Midbrain (tissue), 1 donor: ENCODE measurements at places on chromosomes 4 and X.

GRCh38 chr4:53786632-53787031 is 195.3 kb upstream of the LNX1 start:
- no peak for DNase-seq

GRCh38 chr4:33116871-33117270 is 2396.7 kb downstream of the PCDH7 start:
- DNase-seq: no peak

GRCh38 chrX:104696667-104697066 is 130.7 kb downstream of the IL1RAPL2 start:
- DNase-seq: no peak

DNA sequence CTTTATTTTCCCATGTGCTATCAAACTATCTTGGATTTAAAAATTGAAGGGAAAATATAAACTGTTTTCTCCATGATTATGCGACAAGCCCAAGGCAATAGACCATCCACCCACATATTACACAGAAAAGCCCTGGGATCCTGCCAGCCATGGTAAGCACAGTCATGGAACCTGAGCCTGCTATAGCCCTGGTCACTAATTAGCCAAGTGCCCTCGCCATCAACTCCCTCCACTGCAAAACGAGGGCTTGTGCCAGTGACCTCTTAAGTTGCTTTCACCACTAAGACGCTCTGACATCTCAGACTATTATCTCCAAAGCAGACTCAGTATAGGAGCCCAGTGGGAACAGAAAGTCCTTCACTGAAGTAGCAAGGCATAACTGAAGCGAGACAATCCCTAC is 69.2 kb downstream of the NLGN4X start:
- DNase-seq: no peak

GRCh38 chr4:68147079-68147478 is 17.4 kb upstream of the TMPRSS11F start:
- no peak for DNase-seq

DNA sequence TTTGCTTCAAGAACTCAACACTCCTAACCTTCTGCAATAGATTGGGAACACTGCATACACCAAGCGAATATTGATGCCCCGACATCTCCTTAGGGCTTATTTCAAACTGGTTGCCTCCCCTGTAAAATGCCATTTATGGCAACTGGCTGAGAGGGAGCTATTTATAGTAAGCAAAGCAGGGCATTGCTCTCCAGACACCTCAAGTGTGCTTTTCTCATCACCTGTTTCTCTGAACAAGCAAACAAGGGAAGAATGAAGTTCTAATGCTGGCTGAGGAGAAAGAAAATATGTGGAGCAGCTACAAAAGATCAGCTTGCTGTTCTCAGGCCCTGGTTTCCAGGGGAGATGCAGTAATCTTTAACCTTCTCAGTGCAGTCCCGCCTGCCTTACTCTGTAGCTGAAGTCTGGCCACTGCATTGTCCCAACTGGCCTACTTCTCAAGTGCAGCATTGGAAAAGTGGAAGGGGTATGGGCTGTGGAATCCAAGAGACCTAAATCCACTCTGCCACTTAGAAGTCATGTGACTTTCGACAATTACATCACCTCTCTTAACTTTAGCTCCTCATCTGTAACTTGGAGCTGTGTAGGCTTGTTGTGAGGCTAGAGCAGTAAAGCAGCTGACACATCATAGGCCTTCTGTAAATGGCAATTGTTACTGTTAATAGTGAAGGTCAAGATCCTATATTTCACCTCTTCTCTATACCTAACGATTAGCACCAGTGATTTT is 47.9 kb upstream of the FGF13 start:
- no peak for DNase-seq

GRCh38 chrX:124216396-124217115 is 115.9 kb upstream of the TEX13D start:
- DNase-seq: no peak

DNA sequence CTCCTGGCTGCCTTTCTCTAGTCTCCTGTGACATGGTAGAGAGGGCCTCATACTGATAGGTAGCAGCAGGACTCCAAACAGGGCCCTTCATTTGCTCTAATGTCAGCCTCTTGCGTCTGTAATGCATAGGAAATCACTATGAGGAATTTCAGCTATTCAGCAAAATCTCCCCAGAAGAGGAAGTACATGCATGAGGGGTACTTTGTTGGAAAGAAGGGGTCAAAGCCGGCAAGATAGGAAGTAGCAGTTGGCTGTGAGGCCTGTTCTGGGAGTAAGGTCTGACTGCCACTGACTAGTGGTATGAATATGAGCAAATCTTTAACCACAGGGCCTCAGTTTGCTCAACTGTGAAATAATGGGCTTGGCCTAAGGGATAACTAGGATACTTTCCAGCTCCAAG is 283.2 kb downstream of the ARHGAP10 start:
- DNase-seq: no peak

DNA sequence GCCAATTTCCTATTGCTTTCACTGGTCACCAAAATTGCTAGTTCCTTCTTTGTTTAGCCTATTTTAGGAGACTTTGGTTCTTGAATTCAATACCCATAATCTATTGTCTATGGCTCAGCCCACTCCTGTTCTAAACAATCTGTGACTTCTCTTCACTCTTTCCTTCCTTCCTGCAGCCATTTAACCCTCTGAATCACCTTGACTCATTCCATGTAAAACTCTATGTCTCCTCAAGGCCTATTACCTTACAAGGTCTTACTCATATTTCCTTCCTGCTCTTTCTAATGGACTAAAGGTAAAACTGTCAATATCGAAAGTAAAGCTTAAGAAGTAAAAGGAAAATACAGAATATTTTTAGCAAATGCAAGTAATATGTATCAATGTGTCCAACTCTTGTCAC is 301.6 kb downstream of the ARHGAP24 start:
- no peak for DNase-seq

DNA sequence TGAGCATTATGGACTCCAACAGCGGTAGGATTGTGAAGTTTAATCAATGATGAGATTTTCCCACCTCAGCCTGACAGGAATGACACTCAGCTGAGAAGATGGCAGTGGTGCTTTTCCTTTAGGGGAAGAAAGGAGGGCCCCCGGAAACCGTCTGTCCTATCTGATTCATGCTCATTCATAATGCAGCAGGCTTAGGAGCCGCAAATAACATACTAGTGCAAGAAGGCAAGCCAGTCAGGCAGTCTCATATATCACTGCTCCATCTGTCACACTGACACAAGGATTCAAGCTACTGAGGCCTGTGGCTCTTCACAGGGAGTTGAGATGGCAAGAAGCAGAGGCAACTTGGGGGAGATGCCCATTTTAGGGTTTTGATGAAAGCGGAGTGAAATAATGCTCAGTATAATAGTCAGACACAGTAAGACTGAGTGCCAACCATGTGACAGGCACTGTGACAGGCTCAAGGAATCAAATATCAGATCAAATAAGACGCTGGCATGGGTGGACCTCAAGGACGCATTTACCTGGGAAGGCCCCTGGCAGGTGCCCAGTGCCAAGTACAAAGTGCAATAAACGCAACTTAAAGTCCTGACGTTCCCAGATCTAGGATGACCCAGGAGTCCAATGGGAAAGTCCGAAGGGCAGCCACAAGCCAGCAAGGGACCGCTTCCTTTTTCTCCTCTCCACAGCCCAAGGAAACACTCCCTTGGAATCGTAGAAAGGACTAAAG is 63.4 kb downstream of the FHDC1 start:
- no peak for DNase-seq

- no peak for DNase-seq
Observed at GRCh38 chrX:115400960-115401359, 111.4 kb downstream of the LUZP4 start.

DNA sequence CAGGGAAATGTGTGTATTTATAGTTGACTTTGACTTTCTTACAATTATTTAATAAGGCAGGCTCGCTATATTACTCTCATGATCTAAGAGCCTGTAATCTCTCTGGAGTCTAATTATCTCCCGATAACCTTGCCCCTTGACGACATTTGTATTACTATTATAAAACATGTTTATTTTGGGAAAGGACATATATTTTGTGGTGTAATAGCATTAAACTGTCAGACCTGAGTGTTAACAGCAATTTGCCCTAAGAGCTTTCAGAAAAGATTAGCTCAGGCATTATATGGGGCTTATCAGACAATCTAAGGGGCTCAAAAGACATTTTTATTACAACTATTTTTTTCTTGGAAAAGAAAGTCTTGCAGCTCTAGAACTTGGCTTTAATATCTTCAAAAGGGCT is 427.9 kb upstream of the SLIT2 start:
- no peak for DNase-seq
